ENCODE measurements at places on chromosomes 3 and 15.

DNA sequence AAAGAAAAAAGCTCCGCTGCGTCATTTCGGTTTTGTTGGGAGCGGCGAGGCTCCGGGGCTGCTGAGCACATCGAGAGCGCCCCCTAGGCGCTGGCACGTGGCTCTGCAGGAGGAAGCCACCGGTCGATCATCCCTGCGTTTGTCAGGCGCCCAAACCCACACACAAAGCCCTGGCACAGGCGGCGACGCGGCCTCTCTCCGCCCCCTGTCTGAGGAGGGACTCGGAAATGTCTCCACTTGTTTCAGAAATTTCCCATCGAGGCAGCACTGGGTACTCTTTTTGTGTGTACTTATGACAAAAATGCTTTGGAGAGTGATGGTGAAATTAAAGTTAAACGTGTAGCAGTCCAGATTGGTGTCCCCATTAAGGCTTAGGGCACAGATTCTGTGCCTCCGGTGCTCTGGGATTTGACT is 407.3 kb upstream of the ONECUT1 start:
- DNase-seq, result no peak

- DNase-seq, result no peak
These were observed 147.8 kb downstream of the LEKR1 start for GRCh38 chr3:156973954-156974353.

GRCh38 chr15:50828610-50829206 is 63.2 kb upstream of the SPPL2A start:
- no peak for DNase-seq

DNA sequence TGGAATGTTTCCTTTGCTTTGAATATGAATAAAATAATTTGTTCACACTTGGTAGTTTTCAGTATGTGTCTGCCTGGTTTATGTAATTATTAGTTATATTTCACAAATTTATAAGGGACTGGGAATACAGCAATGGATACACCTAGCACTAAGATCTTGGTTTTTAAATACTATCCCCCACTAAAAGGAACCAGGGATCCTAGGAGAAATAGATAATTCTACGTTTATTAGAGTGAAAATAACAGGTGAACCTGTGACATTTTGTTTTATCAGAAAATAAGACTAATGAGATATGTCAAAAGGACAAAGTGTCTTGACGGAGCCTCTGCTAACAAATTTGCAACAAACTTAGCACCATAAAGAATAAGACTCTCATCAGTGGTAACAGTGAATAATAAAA is 3.4 kb downstream of the PSMD6 start:
- DNase-seq, result no peak

DNA sequence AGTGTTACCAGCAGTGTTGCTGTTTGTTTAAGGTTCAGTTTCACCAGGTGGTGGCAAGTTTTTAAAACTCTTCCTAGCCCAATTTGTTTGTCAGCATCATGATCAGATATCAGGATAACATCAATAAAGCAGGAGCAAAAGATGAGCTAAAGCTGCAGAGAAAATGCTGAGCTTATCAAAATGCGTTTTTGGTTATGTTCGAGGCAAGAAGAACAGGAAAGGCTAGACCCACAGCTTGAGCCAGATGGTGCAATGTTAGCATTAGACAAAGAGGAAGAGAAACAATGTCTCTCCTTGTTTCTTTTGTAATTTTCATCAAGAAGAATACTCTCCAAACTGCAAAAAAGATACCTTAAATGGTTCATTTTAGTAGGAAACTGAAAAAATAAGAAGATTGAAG is 66.2 kb downstream of the THRB start:
- DNase-seq, result no peak

DNA sequence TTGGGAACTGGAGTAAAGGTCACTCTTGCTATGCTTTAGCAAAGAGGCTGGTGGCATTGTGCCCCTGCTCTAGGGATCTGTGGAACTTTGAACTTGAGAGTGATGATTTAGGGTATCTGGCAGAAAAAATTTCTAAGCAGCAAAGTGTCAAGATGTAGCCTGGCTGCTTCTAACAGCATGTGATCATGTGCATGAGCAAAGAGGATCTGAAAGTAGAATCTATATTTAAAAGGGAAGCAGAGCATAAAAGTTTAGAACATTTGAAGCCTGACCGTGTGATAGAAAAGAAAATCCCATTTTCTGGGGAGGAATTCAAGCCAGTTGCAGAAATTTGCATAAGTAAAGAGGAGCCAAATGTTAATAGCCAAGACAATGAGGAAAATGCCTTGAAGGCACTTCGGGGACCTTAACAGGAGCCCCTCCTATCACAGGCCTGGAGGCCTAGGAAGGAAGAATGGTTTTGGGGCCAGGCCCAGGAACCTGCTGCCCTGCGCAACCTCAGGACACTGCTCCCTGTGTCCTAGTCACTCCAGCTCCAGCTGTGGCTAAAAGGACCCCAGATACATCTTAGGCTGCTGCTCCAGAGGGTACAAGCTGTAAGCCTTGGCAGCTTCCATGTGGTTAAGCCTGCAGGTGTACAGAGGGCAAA is 212.2 kb upstream of the LINGO1 start:
- no peak for DNase-seq

GRCh38 chr15:31332020-31332680 is 5.5 kb downstream of the KLF13 start:
- no peak for DNase-seq

DNA sequence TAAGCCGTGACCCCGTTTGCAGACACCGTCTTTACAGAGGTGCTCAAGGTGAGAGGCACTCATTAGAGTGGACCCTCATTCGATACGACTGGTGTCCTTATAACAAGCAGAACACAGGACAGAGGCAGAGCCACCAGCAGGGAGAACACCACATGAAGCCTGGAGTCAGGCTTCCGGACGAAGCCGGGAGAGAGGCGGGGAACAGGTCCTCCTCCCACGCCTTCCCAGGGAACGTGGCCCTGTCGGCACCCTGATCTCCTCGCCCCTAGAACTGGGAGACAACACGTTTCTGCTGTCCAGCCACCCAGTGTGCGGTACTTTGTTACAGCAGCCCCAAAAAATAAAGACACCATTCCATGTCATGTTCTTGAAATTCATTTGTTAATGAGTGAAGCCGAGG is 33.6 kb downstream of the ZDHHC19 start:
- DNase-seq, result no peak

- DNase-seq, result no peak
These were observed 141.7 kb downstream of the LRRK1 start for GRCh38 chr15:101060576-101061551.

DNA sequence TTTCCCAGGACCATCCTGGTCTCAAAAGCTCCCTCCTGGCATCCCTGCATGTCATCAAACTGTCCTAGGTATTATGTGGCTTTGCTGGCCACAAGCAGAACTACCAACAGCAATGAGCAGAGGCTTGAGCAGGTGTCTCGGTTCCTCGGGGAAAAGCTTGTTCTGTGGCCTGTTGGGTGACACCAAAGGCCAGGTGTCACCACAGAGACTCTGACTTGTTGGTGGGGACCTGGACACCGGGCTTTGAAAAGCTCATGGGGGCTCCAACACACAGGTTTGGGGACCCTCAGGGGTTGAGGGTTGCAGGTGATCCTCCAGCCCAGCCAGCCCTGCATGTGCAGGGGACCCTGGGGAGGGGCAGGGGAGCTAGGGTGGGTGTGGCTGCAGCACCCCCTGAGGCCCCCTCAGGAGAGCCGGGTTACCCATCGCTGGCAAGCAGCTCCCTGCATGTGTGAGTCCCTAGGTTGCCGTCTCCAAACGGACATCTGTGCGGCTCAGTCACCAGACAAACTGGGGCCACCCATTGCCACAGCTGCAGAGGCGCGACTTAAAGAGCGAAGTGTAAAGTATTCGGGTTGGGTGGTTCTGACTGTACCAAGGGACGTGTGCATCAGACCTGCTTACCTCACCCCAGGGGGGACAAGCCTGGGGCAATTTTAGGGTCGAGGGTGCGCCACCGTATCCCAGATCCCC is 140.1 kb downstream of the CHSY1 start:
- DNase-seq, result no peak

DNA sequence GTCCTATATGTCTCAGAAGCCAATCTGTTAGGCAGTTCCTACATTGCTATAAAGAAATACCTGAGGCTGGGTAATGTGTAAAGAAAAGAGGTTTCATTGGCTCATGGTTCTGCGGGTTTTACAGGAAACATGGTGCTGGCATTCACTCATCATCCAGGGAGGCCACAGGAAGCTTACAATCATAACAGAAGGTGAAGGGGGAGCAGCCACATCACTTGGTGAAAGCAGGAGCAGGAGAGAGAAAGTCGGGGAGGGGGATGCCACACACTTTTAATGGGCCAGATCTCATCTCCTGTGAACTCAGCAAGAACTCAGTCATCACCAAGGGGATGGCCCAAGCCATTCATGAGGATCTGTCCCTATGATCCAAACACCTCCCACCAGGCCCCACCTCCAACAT is 9.1 kb downstream of the SLC49A4 start:
- no peak for DNase-seq

DNA sequence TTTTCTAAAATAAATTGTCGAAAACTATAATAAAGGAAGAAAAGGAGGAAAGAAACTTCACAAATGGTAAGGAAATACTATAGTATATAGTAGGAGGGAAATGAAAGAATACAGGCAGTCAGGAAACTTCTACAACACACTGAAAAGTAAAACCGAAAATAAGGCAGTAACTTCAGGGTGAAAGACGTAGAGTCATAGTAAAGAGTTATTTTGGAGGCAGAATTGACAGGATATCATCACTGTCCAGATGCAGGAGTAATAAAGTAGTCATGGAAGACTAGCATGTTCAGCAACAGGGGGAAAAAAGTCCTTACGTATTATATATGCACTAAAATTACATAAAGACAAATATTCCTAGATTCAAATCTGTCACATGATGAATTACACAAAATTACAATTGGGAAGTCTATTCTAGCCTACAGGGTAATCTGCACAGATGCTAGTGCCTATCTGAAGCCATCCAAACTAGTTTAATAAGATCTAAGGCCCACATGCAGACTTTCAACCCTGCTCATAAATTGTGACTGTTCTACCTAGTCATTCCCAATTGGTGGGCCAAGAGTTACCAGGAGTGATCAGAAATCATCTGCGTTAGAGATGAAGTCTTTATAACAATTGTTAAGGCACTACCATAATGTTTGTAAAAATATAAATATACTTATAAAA is 14.0 kb downstream of the VPS13C start:
- no peak for DNase-seq

DNA sequence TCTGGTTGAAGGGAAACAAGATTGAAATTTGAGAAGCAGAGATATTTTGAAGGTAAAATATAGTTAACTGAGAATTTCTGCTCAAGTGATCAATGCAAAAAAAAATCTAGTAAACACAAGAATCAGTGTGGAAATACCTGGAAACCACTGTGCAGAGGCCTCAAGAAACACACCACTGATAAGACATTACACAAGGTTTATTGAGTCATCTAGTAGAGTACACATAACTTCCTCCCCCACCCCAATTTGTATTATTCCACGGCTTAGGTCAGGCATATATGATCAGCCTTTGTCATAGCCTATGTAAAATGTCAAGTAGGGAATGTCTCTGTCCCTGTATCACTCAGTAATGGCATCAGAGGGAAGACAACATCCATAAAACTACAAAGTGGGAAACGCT is 447.8 kb upstream of the BCHE start:
- DNase-seq, result no peak

DNA sequence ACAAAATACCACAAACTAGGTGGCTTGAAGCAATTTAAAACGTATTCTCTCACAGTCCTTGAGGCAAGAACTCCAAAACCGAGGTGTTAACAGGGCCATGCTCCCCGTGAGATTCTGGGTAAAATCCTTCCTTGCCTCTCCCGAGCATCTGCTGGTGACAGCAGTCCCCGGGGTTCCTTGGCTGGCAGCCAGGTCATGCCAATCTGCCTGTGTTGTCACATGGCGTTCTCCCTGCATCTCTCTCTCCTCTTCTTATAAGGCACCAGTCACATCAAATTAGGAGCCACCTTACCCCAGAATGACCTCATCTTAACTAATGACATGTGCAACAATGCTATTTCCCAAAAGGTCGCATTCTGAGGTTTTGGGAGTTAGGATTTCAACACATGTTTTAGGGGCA is 26.3 kb upstream of the LRRN1 start:
- DNase-seq, result no peak

DNA sequence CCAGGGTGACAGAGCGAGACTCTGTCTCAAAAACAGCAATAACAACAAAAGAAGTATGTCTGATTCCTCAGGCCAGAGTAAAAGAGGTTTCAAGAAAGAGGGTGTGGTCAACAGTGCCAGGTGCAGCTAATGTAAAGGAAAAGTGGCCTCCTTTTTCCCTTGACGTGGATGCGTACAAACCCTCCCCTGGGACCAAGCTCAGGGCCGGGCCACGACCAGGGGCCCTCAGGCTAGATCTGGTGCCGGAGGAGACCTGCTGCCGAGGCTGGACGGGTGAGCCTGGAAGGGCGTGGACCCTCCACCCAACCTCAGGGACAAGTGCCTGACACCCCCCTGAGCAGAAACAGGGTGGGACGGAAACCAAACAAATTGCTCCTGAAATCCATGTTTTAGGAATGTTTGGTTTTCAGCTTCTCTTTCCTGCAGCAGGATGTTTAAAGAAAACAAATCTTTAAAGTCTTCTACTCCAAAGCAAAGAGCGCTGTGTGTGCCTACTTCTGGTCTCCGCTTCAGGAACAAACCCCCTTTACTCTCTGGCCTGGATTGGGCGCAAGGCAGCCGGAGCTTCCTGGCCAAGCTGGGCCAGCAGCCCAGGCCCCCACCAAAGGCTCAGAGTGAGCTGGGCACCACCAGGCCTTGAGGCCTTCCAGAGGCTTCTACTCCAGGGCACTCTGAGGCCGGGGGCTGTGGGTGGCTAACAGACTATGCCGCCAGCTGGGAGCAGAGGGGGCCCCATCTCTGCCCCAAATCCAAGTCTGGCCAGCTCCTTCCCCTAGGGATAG is 21.4 kb downstream of the ZDHHC19 start:
- DNase-seq, result no peak

GRCh38 chr15:40281801-40282146 is 1.1 kb downstream of the ANKRD63 start:
- no peak for DNase-seq

GRCh38 chr15:84934942-84935729 is 46.5 kb upstream of the PDE8A start:
- no peak for DNase-seq

- no peak for DNase-seq
These were observed 81.5 kb downstream of the CHST2 start for GRCh38 chr3:143201045-143201444.

DNA sequence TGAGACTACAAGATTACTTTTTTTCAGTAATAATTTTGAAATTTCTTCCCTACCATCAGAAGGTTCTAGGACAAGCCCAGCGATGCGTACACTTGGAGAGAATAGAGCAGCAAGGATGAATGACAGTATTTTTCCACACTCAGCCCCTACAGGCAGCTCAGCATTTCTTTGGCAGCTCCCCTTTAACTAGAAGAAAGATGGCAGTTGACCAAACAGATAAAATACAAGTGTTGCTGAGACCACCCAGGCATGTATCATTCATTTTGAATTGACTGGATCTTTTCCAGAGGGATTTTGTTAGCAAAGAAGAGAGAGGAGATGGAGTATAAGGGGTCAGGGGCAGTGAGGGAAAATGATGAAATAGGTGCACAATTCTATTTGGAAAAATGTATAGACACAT is 761.3 kb downstream of the AGBL1 start:
- DNase-seq, result no peak

GRCh38 chr3:194148383-194148782 is 12.4 kb downstream of the HES1 start:
- DNase-seq, result no peak

GRCh38 chr3:44236485-44236908 is 5.2 kb upstream of the TOPAZ1 start:
- DNase-seq, result no peak

GRCh38 chr3:135965129-135965505 is 411 bp upstream of the PPP2R3A start:
- no peak for DNase-seq
